ENCODE measurements at places on chromosomes 16 and 17. TPM values are rescaled to one million over a fixed set of nuclear protein-coding genes. Genes with fewer than 3 reads are reported as not detected.
A peak's percentile ranks its signal among the peaks of the same experiment; 100 is the strongest.

Gene SEZ6
- total RNA-seq = not detected

GRCh38 chr17:30532871-30533270 lies 55.7 kb downstream of the GOSR1 start:
- no peaks in the 10 kb centered on the region for H3K27me3 ChIP-seq
- no peaks in the 10 kb centered on the region for H3K4me1 ChIP-seq
- H3K27ac ChIP-seq = no peak overlapping the region
- H3K4me3 ChIP-seq = no peak overlapping the region

GRCh38 chr17:20008242-20009051 lies 712 bp upstream of the SPECC1 start:
- H3K27me3 ChIP-seq = peaks cover 19% of the 10 kb centered on the region
- H3K4me3 ChIP-seq = peak overlapping the region; percentile 84
- DNase-seq = no peak
- no peak overlapping the region for H3K27ac ChIP-seq

Gene FOXN1
- total RNA-seq = not detected

Gene UBE2I
- 97.1 TPM for total RNA-seq

Gene MLST8
- total RNA-seq = 34.0 TPM

Gene CNP
- 87.5 TPM for total RNA-seq

DNA sequence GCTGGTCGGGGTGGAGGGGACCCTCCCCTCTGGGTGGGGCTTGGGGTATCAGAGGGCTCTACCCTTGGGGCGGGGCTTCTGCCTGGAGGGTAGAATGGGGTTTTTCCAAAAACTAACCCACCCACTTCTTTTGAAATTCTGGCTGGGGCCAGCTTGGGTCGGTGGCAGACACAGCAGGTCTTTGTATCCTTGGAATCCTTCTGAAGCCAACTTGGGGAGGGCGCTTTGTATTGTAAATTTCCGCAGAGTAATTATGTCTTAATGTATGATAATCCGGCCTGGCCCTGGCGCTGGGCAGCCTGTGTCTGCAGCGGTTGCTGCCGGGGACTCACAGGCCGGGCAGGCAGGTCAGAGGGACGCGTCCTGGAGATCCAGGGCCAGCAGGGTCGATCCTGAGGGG lies 33.9 kb upstream of the GSE1 start:
- no peaks in the 10 kb centered on the region for H3K27me3 ChIP-seq
- H3K27ac ChIP-seq = no peak overlapping the region
- H3K4me3 ChIP-seq = no peak overlapping the region
- DNase-seq = no peak
- H3K36me3 ChIP-seq = no peaks in the 10 kb centered on the region

- no peaks in the 10 kb centered on the region for H3K4me1 ChIP-seq
- peaks cover 2% of the 10 kb centered on the region for H3K27me3 ChIP-seq
- DNase-seq = no peak
Observed at GRCh38 chr17:61583242-61583641, 7.8 kb downstream of the NACA2 start.
